ENCODE measurements at places on chromosomes 4 and X.

GRCh38 chr4:6768539-6768905 is 14.0 kb upstream of the KIAA0232 start:
- no peak for DNase-seq

- DNase-seq = no peak
These were observed 3.1 kb downstream of the PRKG2 start for GRCh38 chr4:81211956-81212355.

- DNase-seq = no peak
These were observed 422.6 kb upstream of the TENM3 start for GRCh38 chr4:181820553-181820952.

DNA sequence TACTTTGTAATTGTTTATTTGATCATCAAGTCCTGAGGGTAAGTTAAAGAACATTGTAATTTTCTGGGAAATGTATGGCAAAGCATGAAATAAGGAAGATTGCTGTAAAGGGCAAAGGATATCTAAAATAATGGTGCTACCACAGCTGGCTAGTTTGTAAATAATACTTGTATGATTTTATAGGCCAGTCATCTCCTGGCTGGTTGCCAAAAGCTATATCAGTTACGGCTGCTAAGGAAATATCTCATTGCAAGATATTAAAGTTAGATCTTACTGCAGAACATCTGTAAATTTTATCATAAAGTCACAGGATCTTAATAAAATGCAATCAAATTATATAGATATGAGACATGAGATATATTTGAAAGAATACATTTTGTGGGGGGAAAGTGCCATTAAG is 150.8 kb upstream of the CXCL13 start:
- no peak for DNase-seq

- no peak for DNase-seq
These were observed 91.3 kb downstream of the NHSL2 start for GRCh38 chrX:72001906-72002305.

DNA sequence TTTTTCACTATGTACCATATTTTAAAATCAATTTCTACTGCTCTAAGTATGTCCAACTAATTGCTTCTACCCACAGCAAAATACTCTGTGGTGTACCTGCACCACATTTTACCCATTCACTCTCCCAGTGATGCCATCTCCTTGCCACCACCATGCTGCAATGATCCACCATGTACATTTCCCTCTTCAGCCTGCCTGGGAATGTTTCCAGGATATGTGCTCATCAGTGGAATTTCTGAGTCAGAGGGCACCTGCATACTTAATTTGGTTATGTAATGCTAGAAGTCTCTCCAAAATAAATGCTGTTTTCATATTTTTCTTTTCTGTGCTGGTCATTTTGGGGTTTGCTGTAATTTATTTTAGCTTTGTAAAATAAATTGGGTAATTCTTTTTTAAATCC is 33.2 kb upstream of the OCIAD2 start:
- DNase-seq = no peak

GRCh38 chr4:153929675-153930074 is 140.8 kb upstream of the SFRP2 start:
- DNase-seq = no peak

- no peak for DNase-seq
These were observed 191.0 kb downstream of the SLC7A11 start for GRCh38 chr4:138051157-138051556.

- DNase-seq = no peak
These were observed 921.8 kb upstream of the PCDH10 start for GRCh38 chr4:132227151-132227856.

GRCh38 chr4:77385124-77385969 is 220.3 kb upstream of the CXCL13 start:
- no peak for DNase-seq

GRCh38 chrX:142503967-142504643 is 299.0 kb upstream of the MAGEC2 start:
- no peak for DNase-seq

DNA sequence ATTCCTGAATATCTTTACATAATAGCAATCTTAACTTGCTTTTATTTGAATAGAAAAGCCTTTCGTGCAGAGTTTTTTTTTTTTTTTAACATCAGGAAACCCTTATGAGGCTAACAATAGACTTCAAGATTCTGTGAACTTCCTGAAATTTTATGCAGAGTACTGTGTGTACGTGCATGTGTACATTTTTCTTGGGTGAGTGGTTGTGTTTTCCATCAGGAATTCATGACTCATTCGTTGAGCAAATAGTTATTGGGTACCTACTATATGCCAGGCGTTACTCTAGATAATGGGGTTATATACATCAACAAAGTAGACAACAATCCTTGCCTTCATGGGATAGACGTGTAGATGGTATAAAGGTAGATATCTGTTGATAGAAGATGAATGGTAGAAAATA is 59.1 kb downstream of the MRPL1 start:
- no peak for DNase-seq

- no peak for DNase-seq
These were observed 127.4 kb downstream of the ANAPC10 start for GRCh38 chr4:144970597-144970996.

GRCh38 chr4:140092094-140092851 is 61.7 kb downstream of the MAML3 start:
- peak; percentile 79 for DNase-seq

DNA sequence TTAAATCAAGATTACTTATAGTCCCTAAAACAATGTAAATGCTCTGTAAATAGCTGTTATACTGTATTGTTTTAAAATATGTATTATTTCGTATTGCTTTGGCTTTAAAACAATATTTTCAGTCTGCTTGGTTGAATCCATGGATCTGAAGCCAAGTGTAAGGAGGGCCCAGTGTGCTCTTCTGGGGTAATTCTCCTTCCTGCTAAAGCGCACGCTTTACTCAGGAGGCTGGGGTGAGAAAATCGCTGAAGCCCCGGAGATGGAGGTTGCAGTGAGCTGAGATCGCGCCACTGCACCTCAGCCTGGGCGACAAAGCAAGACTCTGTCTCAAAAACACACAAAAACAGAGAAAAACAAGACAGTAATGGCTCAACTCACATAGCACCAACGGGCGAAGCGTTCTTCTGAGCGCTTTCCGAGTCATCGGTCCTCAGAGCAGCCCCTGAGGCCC is 391 bp upstream of the IDUA start:
- no peak for DNase-seq

GRCh38 chr4:135269125-135269890 is 1067.7 kb upstream of the PABPC4L start:
- no peak for DNase-seq

DNA sequence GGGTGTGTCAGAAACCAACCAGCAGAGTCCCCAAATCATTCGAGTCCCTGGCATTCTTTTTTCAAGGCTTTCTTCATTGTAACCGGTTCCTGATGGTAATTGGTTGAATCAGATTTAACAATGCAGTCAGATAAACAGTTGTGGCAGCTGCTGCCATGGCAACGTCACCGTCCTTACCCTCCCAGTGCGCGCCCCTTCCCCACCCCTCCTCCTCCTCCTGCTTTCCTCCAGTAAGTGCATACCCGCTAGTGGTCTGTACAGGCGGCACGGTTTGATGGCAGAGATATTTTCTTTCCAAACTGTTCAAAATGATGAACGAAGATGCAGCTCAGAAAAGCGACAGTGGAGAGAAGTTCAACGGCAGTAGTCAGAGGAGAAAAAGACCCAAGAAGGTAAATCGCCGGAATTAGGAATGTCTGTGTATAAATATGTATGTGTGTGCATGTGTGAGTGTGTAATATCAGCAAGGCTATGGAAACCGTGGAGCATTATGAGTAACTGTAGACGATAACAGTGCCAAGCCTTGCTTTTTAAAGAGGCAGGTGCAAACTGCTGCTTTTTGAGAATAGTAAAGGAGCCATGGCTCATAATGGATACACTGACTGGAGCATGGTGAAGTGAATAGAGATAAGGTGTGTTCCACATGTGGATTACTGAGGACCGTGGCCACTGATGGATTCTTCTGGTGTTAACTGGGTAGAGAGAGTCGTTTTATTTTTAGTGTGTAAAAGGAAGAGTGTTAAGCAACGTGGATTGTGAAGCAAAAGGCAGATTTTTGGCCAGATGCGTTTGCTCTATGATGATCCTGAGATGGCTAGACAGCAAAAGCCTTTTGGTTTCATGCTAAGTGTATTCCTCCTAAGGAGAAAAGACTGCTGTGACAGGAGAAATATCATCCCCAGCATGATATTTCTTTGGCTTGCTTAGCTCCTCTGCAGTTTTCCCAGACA is at the start of gene ANK2:
TSS of gene ANK2 (plus strand) at position 233 of the 950 bp plus-strand sequence. CDS start at position 309, 76 bp downstream.
- DNase-seq = peak; percentile 31

GRCh38 chrX:3940000-3940610 is 226.7 kb upstream of the PRKX start:
- no peak for DNase-seq

GRCh38 chr4:8871417-8872401 is at the start of gene HMX1:
HMX1 (minus strand) TSS chr4:8871839; CDS start chr4:8871614, 225 bp downstream.
- DNase-seq = no peak

DNA sequence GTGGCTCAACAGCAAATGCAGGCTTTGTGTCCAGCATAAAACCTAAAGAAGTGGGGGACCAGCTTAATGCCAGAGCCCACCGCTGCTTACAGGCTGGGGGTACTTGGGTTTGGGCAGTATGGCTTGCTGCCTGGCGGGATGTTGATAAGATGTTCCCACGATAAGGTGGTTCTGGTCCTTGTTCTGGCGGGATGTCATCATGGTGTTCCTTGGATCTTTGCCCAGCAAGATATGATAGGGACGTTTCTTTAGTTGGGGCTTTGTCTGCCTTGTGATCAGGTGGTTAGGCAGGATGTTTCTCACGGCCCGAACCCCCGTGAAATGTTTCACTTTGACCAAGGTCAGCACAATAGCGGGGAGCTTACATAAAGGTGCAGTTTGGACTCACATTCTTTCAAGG is 35.3 kb downstream of the PNPLA4 start:
- DNase-seq = no peak

GRCh38 chr4:138938366-138938690 is 77.3 kb upstream of the NOCT start:
- no peak for DNase-seq

GRCh38 chr4:40255393-40256281 is 58.8 kb downstream of the RHOH start:
- DNase-seq = no peak

- no peak for DNase-seq
These were observed 381.3 kb upstream of the INTU start for GRCh38 chr4:127251423-127251822.

DNA sequence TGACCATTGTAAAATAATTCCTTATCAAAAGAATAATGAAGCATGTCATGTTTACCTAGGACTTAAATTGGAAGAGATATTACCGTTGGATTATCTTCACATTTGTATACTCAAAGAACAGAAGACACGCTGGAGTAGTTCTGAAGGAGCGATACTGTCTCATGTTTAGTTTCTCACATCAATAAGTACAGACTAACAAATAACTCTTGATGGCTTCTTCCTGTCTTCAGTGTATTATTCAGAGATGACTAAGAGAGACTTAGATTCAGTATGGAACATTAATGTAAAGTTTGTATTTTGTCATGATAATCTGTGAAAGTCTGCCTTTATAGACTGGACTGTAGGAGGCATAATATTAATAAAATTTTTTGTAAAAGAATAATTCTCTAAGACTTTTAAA is 72.7 kb downstream of the SPRY1 start:
- no peak for DNase-seq

DNA sequence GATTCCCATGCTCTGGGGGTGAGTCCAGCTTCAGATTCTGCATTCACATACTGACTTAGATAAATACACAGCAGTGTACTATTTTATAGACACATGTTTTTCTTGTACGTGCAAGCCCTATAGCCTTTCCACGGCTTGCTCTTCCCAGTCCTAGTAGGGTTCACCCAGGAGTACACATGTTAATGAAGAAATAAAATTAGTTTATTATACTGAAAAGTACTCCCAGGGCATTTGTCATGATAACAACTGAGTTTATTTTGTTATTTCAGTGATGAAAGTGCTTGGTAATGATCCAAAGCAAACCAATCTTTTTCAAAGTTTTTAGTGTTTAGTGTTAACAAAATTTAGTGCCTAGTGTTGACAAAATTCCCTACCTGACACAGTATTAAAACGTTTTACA is 21.3 kb downstream of the MAPK10 start:
- no peak for DNase-seq

GRCh38 chrX:13254870-13255269 is 65.0 kb downstream of the ATXN3L start:
- no peak for DNase-seq

- DNase-seq = no peak
These were observed 86.2 kb downstream of the ABLIM2 start for GRCh38 chr4:8072235-8072968.

DNA sequence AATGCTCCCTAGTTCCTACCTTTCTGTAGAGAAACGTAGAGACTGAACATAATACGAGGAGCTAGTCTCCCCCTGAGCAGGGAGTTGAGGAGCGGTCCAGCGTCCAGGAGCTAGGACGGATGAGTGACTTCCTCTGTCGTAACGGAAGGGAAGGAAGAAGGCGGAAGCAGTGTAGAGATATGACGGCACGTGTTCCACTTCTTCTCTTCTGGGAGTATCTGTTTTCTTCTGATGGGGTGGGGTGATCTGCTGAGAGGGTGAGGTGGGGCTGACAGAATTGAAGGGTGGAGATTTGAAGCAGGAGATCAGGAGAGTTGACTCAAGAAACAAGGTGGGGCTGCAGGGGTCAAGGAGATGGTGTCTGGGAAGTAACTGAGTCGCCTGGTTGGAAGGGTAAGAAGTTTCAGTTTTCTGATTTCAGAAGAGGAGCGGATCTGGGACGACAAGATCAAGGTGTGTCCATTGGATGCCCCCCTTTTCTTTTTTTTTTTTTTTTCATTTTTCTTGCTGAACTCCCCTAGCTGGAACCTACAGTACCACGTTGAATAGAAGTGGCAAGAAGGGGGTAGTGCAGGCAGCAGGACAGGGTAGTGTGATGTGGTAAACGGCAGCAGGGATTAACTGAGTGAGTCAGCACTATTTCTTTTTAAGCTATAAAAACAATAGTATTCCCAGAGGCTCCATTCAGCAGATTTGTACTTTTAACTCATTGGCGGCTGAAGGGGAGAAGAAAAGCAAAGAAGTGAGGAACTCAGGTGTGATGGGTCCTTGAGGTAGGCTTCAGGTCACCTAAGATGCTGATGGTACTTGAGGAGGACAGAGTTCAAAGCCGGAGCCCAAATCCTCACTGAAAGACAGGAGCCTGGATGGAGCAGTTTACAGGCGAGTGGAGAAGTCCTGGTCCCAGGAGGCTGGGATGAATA is 50.8 kb upstream of the SETD7 start:
- no peak for DNase-seq

- DNase-seq = no peak
These were observed 128.5 kb downstream of the PRSS12 start for GRCh38 chr4:118224243-118224829.

GRCh38 chr4:44532851-44533250 is 84.2 kb upstream of the KCTD8 start:
- no peak for DNase-seq

- DNase-seq = no peak
These were observed 2.0 kb upstream of the NKX3-2 start for GRCh38 chr4:13546142-13546940.

GRCh38 chrX:71106427-71106826 is at the start of gene CXorf65:
CXorf65 (minus strand) TSS chrX:71106740; CDS start chrX:71106556, 184 bp downstream.
- DNase-seq = no peak

- DNase-seq = no peak
These were observed 24.0 kb downstream of the RCHY1 start for GRCh38 chr4:75490155-75490554.

All from NCI-H187 treated with DMSO at 0.1 percent for 48 hours (cell line).